ENCODE measurements at places on chromosomes 4 and X. TPM values are rescaled to one million over a fixed set of nuclear protein-coding genes. Genes with fewer than 3 reads are reported as not detected.

- no peak for DNase-seq
Observed at GRCh38 chrX:16979226-16979625, 32.8 kb downstream of the REPS2 start.

GRCh38 chr4:114839986-114840385 is 241.4 kb downstream of the UGT8 start:
- no peak for DNase-seq

Gene TCEAL2
- total RNA-seq: 10.5 TPM

DNA sequence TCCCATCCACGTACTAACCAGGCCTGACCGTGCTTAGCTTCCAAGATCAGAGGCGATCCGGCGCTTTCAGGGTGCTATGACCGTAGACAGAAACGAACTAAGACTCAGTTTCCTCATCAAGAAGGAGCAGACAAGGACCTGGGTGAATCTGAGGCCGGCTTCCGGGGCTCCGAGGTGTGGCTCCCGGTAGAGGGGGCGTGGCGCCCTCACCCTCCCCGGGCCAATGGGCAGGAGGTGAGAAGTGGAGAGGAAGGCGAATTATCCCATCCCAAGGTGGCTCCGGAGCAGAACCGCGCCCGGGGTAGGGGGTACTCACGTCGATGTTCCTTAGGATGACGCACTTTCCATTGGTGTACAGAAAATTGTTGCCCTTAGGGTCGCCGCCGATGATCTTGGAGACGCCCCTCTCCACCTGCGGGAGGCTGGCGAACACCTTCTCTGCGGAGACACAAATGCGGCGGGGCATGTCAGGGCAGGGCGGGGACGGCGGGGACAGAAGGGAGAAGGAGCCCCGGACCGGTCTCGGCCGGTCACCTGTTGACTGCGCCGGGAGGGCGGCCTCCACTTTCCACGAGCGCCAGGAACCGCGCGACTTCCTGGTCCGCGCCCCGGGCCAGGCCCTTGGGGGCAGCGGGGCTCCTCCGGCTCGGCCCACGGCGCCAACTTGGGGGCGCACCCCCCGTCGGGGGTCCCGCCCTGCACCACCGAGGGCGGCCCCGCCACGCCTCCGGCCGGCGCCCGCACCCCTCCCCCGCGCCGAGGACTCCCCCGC is 616 bp downstream of the WDR1 start:
- peak; percentile 55 for DNase-seq

DNA sequence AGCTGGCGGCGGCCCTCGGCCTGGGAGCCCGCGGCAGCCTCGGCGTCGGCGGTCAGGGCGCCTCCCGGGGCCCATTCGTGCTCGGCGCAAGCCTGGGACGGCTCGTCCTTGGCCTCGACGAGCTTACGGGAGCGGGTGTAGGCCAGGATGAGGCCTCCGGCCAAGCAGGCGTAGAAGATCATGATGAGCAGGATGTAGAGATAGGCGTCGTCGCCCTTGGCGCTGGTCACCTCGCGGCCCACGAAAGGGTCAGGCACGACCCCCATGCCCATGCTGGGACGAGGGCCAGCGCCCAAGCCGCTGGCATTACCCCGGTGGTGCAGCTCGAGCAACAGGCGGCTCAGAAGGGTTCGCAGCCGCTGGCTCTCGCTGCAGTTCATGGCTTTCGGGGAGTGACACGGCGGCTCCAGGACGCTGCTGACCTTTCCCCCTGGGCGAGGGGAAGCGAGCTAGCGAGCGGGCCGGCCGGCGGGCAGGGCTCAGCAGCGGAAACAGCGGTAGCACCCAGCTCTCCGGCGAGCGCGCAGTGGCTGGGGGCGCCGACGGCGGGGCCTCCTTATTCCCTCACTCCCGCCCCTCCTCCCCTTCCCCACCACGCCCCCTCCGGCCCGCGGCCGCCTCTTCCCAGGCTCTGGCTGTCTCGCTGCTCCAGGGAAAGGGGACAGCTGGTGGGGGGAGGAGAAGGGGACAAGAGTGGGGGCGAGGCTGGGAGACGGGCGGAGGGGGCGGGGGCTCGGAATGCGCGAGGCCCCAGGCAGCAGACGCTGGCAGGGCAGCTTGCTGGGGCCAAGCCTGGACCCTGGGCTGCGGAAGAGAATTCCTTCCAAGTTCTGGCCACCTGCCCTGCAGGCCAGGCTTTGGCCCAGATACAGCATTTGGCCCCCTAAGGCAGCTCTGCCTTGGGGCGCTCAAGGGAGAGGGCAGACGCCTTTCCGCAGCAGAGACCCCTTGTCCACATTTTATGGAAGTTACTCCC is at the start of gene KCNE5:
KCNE5 (minus strand) TSS at position 532 of the 976 bp plus-strand sequence; CDS start at position 380, 152 bp downstream.
- DNase-seq: no peak

- no peak for DNase-seq
Observed at GRCh38 chrX:39998636-39999406, 98.9 kb downstream of the BCOR start.

DNA sequence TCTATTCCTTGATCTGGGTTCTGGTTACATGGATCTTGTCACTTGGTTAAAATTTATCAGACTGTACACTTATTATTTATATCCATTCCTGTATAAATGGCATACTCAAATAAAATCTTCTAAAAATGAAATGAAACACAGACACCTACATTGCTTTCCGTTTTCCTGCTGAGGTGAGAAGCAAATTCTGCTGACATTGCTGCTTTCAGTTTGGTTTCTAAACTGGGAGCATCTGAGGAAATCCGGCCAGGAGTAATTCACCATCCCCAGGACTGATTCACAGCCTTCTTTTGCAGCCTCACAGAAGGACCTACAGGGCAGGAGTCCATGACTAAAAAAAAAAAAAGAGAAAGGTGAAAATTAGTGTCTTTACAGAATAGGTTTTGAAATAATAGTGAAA is 93.6 kb downstream of the CORIN start:
- no peak for DNase-seq

GRCh38 chr4:59676389-59676788 is 1523.7 kb upstream of the ADGRL3 start:
- no peak for DNase-seq

DNA sequence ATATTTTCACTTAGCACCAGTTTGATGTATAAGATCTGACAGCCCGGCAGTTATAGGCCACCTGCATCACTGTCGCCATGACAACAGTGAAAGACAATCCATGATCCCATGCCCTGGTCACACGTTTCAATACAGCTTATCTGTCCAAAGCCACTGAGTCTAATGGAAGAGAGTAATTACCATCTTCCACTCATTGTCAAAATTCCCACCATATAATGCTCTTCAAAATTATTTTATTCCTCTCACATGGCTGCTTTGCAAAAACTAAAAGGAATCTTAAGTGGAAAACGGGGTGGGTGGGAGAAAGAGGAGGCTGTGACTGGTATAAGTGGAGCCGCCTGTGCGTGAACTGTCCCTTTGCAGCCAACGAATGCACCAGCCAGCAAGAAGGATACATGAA is 44.2 kb downstream of the MAML3 start:
- DNase-seq: no peak

Gene SERPINA7
- total RNA-seq: 0.26 TPM

- no peak for DNase-seq
Observed at GRCh38 chrX:40570346-40571093, 10.2 kb upstream of the ATP6AP2 start.

DNA sequence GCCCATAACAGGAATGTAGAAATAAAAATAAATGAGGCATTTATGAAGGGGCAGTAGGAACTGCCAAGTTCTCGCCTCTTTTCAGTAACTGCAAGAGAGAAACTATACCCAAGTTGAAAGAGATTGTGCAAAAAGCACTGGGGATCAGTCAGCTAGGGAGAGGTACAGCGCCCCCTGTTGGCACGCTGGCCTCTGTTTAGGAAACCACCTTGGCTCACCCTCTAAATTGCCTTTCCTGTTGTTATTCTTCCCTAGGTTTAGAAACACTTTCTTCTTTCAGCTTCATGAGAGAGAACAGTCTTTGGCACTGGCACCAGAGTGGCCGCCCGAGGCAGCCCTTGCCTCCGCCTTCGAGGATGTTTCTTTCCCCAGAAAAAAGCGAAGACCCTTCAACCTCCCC is 348.5 kb downstream of the MID1IP1 start:
- peak; percentile 57 for DNase-seq

Gene SPANXN4
- total RNA-seq: not detected

Gene TRIM60
- not detected for total RNA-seq

- no peak for DNase-seq
Observed at GRCh38 chr4:8681391-8681790, 88.8 kb downstream of the CPZ start.

GRCh38 chrX:138859421-138859820 is 147.9 kb upstream of the FGF13 start:
- DNase-seq: no peak

GRCh38 chrX:386239-386767 is 404 bp downstream of the PPP2R3B start:
- DNase-seq: no peak

Data from mucosa of gallbladder (tissue), 1 donor.